ENCODE measurements at places on chromosomes 13 and 19.

DNA sequence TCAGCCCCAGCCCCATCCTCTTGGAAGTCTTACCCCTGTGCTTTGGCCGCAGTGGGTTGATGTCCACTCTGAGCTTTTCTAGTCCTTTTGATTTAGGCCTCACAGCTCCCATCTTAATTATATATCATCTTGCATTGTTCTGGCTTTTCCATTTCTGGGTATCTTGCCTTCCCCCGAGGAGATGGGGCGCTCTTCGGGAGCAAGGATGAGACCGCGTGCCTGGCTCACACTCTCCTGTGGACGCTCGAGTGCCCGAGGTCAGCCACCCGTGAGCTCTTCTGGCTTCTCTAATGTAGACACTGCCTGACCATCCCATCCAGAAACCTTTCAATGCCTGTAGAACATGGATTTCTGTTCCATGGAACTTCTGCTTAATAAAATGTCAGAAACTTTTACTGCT, 53.5 kb upstream of the GPR183 start:
- DNase-seq: no peak

- DNase-seq: no peak
Measured at GRCh38 chr13:113809934-113810333, 50.9 kb downstream of the TMEM255B start.

GRCh38 chr19:6065685-6066374, 44.5 kb downstream of the RFX2 start:
- peak; percentile 89 for DNase-seq

DNA sequence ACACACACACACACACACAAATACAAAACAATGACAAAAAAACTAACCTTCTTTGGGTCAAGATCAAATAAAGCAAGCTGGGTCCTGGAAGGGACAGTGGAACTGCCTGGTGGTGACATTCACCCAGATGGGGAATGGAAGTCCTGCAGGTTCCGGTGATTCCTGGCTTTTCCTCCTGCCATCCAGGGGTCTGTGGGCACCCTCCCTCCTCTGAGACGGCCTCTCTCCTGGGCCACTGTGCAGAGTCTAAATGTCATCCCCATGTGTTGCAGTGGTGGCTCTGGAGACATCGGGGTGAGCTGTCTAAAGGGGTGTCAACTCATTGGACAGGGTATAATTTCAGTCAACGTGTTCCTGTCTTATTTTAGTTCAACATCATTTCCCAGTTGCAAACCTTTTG, 248.2 kb downstream of the ZNF536 start:
- DNase-seq: no peak

GRCh38 chr13:68588623-68589022, 1358.5 kb upstream of the PCDH9 start:
- no peak for DNase-seq

GRCh38 chr13:26785838-26786630, 25.4 kb upstream of the GPR12 start:
- peak; percentile 68 for DNase-seq

DNA sequence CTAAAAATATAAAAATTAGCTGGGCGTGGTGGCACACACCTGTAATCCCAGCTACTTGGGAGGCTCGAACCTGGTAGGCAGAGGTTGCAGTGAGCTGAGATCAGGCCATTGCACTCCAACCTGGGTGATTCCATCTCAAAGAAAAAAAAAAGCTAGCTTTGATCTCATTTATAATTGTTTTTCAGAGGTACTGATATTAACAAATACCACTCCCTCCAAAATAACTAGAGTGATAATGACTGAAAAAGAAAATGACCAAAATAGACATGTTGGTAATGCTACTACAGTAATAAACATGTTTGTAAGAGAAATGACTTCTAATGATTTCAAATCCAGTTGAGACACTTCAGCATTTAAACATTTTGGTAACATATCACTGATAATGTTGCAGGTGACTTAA, 13.0 kb downstream of the PDCD5 start:
- no peak for DNase-seq

DNA sequence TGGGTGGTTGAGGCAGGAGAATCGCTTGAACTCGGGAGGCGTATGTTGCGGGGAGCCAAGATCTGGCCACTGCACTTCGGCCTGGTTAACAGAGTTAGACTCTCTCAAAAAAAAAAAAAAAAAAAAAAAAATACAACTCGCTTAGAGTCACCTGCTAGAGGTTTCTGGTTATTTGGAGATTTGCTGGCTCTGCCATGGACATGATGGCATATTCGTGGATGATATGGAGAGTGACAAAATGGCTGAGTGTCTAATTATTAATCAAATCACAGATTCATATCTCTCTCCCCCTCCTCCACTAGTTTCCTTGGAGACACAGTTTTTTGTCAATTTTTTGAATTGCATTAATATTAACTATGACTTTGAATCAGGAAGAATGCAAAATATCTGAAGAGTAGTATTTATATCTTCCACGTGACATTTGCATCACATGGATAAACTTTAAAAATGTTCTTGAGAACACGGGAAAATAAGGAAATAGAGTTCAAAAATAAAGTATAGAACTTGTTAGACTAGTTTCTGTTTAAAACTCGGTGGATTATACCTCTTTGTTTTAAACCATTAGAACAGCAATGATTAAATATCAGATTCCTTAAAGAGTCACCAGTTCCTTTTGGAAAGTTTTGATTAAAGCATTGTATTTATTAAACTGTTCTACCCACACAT, 47.8 kb downstream of the KLF5 start:
- peak; percentile 0 for DNase-seq

DNA sequence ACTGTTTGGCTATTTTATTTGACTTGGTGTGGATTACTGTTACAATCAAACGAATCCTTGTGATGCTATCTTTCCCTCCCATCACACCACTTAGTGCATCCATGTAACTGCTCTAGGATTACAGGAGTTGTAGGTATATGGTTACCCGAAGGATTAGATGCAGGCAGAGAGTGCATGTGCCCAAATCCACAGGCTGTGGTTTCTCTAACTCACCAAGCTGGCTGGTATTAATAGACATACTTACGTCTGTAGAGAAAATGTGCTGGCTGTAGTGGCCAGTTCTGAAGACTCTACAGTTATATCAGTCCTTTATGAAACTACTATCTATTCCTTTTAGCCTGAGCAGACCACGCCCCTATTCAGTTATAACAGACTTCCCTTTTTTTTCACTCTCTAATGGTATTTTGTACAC, 1.1 kb upstream of the HMGB1 start:
- peak; percentile 64 for DNase-seq

GRCh38 chr19:38653028-38653571, 5.7 kb downstream of the ACTN4 start:
- DNase-seq: no peak

DNA sequence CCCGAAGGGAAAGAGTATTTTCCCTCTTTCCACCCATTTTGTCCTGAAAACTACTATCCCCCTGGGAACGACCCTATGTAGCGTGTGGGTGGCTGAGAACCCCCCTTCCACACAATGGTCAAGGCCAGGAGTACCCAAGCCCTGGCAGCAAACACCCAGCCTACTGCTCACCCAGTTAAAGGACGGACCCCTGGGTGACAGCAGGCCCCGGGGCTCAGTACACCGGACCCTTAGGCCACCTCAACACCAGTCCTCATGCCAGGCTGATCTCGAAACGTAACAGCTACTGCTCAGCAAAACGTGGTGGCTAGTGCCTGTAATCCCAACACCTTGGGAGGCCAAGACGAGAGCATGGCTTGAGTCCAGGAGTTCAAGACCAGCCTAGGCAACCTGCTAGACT, 1.4 kb downstream of the ANKRD27 start:
- DNase-seq: no peak

GRCh38 chr19:4443966-4444764, 13.4 kb downstream of the UBXN6 start:
- DNase-seq: no peak

DNA sequence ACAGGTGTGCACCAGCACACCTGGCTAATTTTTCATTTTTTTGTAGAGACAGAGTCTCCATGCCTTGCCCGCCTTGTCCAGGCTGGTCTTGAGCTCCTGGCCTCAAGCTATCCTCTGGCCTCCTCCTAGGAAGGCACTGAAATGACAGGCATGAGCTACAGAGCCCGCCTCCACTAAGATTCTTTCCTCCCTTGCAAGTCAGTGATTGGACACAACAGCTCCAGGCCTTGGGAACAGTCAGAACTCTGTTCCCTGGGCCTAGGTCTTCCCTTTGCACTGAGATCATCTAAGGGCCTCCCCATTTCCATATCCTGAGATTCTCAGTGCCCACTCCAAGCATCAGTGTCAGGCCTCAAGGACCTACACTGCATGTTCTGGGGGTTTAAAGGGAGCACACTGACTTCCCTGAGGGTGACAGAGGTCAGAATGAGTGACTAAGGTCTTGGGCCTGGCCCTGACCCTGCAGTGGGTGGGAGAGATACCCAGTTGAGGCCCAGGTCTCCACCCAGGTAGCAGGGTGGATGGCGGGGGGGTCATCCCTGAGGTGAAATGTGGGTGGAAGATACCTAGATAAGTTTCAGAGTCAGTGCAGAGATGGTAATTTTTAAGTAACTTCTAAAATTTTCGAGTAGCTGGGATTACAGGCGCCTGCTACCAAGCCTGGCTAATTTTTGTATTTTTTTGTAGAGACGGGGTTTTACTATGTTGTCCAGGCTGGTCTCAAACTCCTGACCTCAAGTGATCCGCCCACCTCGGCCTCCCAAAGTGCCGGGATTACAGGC, 17.3 kb upstream of the ERCC1 start:
- DNase-seq: peak; percentile 38

DNA sequence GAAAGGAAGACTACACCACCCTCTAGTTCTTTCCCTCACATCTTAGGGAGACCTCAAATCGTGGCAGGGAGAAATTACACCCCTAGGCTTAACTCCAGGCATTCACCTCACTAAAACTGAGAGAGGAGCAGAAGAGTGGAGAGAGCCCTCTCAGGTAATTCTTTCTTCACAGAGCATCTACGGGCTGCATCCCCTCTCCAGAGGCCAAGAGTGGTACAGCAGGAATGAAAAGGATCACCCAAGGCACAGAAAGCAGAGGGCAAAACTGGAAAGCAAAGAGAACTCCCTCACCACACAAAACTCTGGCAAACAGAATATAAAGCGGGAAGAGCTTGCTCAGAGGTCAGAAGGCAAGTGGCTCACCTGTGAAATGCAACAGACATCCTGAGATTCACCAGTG, 661.2 kb downstream of the TBC1D4 start:
- DNase-seq: no peak

- no peak for DNase-seq
Measured at GRCh38 chr13:22064854-22065620, 394.2 kb downstream of the FGF9 start.

GRCh38 chr19:41958367-41959055, 610 bp downstream of the RABAC1 start:
- peak; percentile 92 for DNase-seq

GRCh38 chr19:8558325-8558724, 18.9 kb downstream of the MYO1F start:
- DNase-seq: no peak
